CD4-positive, alpha-beta T cell treated with Interleukin-1 beta for 1 hour (primary cell): ENCODE measurements at places on chromosomes 11 and 22.

- DNase-seq, result no peak
Measured at GRCh38 chr11:117194267-117194666, 4.9 kb upstream of the TAGLN start.

GRCh38 chr22:23570681-23571080 lies 9.4 kb downstream of the IGLL1 start:
- no peak for DNase-seq

- DNase-seq, result no peak
Measured at GRCh38 chr11:45149483-45150056, 3.1 kb downstream of the PRDM11 start.

GRCh38 chr11:82267186-82267585 lies 466.5 kb downstream of the FAM181B start:
- no peak for DNase-seq
